Astrocyte (in vitro differentiated cells and primary cell): ENCODE measurements at places on chromosomes 6 and 20. TPM values are rescaled to one million over a fixed set of nuclear protein-coding genes. Genes with fewer than 3 reads are reported as not detected.

The ADGRB3 gene
- 0.77 and 0.87 TPM in 2 replicates for total RNA-seq

- no peak for DNase-seq
Observed at GRCh38 chr20:57160985-57161384, 105.5 kb downstream of the BMP7 start.

GRCh38 chr6:39037082-39037508 is 11.5 kb upstream of the GLP1R start:
- DNase-seq = no peak

- DNase-seq = no peak
Observed at GRCh38 chr6:143562143-143562542, 50.6 kb upstream of the FUCA2 start.

The CYP39A1 gene
- 0.72 and 0.84 TPM in 2 replicates for total RNA-seq

DNA sequence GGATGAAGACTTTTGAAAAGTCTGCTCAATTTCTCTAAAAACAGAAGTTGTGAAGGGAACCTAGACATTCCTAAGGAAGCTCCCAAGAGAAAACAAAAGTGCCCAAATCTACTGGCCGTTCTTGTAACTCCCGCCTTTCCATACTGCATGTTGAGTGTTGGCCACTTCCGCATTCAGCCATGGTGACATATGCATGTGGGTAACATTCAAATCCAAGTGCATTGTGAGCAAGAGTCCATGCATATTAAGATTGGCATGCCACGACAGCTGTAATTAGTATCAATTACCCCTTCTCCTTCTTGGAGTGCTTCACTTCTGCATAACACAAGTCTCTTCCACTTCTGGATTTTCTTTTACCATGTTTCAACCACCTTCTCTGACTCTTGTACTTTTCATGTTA is 8.4 kb downstream of the SLC35D3 start:
- DNase-seq = no peak

GRCh38 chr6:32833664-32834063 is 4.9 kb downstream of the TAP2 start:
- DNase-seq = no peak

- no peak for DNase-seq
Observed at GRCh38 chr6:74834967-74835366, 370.9 kb downstream of the COL12A1 start.

GRCh38 chr20:60186412-60186811 is 228.2 kb downstream of the CDH26 start:
- DNase-seq = no peak

GRCh38 chr6:124393536-124393935 is 568.7 kb upstream of the RNF217 start:
- DNase-seq = peak; percentile 31

- DNase-seq = no peak
Observed at GRCh38 chr6:30568245-30568644, 3.0 kb upstream of the ABCF1 start.

GRCh38 chr6:84524636-84525035 is 239.8 kb downstream of the TBX18 start:
- DNase-seq = no peak

- peak; percentile 13 for DNase-seq
Observed at GRCh38 chr6:43516367-43516696, 394 bp downstream of the YIPF3 start.

DNA sequence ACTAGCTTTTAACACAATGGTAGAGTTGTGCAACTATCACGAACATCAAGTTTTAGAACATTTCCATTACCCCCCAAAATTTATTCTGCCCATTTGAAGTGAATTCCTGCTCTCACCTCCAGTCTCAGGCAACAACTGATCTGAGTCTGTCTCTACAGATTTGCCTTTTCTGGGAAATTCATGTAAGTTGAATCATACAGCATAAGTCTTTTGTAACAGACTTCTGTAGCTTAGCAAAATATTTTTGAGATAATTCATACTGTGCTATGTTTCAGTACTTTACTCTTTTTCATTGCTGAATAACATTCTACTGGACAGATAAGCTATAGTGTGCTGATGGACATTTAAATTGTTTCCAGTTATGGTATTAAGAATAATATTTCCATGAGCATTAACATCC is 447.3 kb upstream of the GJE1 start:
- DNase-seq = peak; percentile 8

The PBOV1 gene
- not detected in 2 replicates for total RNA-seq

The IYD gene
- not detected in 2 replicates for total RNA-seq

DNA sequence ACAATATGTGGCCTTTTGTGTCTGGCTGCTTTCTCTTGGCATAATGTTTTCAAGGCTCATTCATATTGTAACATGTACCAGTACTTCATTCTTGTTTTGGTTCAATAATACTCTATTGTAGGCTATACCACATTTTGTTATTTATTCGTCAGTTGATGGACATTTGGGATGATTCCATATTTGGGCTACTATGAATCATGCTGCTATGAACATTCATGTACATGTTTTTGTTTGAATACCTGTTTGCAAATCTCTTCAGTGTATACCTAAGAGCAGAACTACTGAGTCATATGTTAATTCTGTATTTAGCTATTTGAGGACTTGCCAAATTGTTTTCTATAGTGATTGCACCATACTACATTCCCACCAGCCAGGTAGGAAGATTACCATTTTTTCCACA is 259.9 kb downstream of the GMPR start:
- DNase-seq = peak; percentile 27

DNA sequence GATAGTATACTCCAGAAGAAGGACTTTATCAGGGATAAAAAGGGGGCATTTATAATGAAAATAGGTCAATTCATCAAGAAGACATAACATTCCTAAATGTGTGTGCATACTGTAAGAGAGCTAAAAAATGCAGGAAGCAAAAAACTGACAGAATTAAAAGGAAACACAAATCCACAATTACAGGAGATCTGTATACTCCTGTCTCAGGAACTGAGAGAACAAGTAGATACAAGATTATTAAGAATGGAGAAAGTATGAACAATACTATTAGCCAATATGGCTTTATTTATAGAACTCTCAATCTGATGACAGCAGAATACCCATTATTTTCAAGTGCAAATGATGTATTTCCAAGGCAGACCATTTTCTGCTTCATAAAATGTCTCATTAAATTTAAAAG is 167.7 kb upstream of the BMP5 start:
- no peak for DNase-seq

GRCh38 chr20:54320148-54320607 is 112.3 kb downstream of the PFDN4 start:
- peak; percentile 4 for DNase-seq
